ENCODE measurements at places on chromosomes 1 and 21. TPM values are rescaled to one million over a fixed set of nuclear protein-coding genes. Genes with fewer than 3 reads are reported as not detected.
A peak's percentile ranks its signal among the peaks of the same experiment; 100 is the strongest.

The ANKRD35 gene
- 1.2 TPM for total RNA-seq

The SPRR3 gene
- not detected for total RNA-seq

The FDPS gene
- 112 TPM for total RNA-seq

DNA sequence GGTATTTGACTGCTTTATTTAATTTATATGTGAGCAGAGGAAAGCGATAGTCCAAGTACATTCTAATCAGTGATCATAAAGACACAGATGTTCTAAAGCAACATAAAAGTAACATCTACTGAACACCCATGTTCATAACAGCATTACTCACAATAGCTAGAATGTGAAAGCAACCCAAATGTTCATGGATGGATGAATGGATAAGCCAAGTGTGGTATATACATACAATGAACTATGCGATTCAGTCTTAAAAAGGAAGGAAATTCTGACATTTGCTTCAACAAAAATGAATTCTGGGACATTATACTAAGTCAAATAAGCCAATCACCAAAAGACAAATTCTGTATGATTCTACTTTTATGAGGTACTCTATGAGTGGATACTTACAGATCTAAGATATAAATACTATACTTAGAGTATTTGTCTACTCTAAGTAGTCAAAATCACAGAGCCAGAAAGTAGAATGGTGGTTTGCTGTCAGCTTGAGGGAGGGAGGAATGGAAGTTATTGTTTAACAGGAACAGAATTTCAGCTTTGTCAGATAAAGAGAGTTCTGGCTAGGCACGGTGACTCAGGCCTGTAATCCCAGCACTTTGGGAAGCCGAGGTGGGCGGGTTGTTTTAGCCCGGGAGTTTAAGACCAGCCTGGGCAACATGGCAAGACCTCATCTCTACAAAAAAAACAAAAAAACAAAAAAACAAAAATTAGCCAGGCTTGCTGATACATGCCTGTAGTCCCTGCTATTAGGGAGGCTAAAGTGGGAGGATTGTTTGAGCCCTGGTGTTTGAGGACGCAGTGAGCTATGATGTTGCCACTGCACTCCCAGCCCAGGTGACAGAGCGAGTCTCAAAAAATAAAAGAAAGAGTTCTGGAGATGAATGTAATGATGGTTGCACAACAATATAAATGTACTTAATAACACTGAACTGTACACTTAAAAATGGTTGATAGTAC lies 79.7 kb upstream of the ARHGAP29 start:
- H3K36me3 ChIP-seq = no peaks in the 10 kb centered on the region
- peaks cover 15% of the 10 kb centered on the region for H3K4me1 ChIP-seq
- DNase-seq = no peak
- no peak overlapping the region for H3K4me3 ChIP-seq
- no peaks in the 10 kb centered on the region for H3K27me3 ChIP-seq

DNA sequence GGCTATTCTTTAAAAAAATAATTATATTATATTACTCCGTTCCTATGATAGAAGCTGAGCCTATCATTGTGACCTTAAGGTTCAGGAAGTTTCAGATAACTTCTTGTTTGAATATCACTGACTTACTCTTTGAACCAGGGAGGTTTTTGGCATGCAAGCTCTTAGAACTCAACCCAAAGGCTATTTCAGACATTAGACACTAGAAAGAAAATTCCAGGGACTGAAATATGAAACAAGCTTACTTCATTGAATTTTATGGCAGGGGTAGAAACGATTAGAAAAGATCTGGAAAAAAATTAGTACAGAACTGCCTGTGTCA lies 159.6 kb downstream of the DENND1B start:
- no peaks in the 10 kb centered on the region for H3K27me3 ChIP-seq
- H3K4me1 ChIP-seq = no peaks in the 10 kb centered on the region
- H3K36me3 ChIP-seq = peaks cover 2% of the 10 kb centered on the region
- H3K27ac ChIP-seq = no peak overlapping the region
- no peak for DNase-seq

GRCh38 chr1:169001353-169001752 lies 105.1 kb upstream of the ATP1B1 start:
- no peaks in the 10 kb centered on the region for H3K27me3 ChIP-seq
- no peaks in the 10 kb centered on the region for H3K36me3 ChIP-seq
- DNase-seq = no peak
- H3K27ac ChIP-seq = no peak overlapping the region
- no peak overlapping the region for H3K4me3 ChIP-seq

DNA sequence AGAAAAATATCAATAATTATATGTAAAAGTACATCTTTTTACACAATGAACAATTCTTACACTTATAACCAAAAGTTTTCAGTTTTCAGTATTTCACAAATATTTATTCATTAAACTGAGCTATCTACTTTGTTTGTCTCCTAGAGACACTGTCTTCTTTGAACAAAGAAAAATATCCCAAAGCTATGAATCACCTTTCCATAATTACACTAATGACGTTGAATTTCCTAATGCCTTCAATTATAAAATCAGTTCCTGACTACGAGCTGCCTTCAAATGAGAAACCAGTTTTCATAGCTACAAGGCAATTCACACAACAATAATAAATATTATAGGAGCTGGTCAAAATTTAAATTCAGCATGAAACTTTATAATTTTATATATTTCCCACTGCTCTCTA lies 201.8 kb upstream of the BRINP3 start:
- H3K27ac ChIP-seq = no peak overlapping the region
- H3K27me3 ChIP-seq = no peaks in the 10 kb centered on the region
- DNase-seq = no peak
- no peaks in the 10 kb centered on the region for H3K36me3 ChIP-seq

- no peak overlapping the region for H3K27ac ChIP-seq
- H3K27me3 ChIP-seq = no peaks in the 10 kb centered on the region
- H3K4me3 ChIP-seq = no peak overlapping the region
- DNase-seq = peak; percentile 88
These were observed 12.7 kb downstream of the TMCO4 start for GRCh38 chr1:19786988-19787423.

- peaks cover 43% of the 10 kb centered on the region for H3K4me1 ChIP-seq
- H3K4me3 ChIP-seq = no peak overlapping the region
- no peaks in the 10 kb centered on the region for H3K36me3 ChIP-seq
- no peak overlapping the region for H3K27ac ChIP-seq
These were observed 123.3 kb downstream of the NOS1AP start for GRCh38 chr1:162192763-162193162.

- H3K27me3 ChIP-seq = no peaks in the 10 kb centered on the region
- H3K4me3 ChIP-seq = no peak overlapping the region
- no peaks in the 10 kb centered on the region for H3K4me1 ChIP-seq
These were observed 4.1 kb downstream of the SAMSN1 start for GRCh38 chr21:14541841-14542490.

GRCh38 chr1:185732951-185733350 lies 1.2 kb upstream of the HMCN1 start:
- no peaks in the 10 kb centered on the region for H3K27me3 ChIP-seq
- no peak overlapping the region for H3K27ac ChIP-seq
- H3K4me1 ChIP-seq = no peaks in the 10 kb centered on the region
- H3K4me3 ChIP-seq = no peak overlapping the region
- DNase-seq = no peak

DNA sequence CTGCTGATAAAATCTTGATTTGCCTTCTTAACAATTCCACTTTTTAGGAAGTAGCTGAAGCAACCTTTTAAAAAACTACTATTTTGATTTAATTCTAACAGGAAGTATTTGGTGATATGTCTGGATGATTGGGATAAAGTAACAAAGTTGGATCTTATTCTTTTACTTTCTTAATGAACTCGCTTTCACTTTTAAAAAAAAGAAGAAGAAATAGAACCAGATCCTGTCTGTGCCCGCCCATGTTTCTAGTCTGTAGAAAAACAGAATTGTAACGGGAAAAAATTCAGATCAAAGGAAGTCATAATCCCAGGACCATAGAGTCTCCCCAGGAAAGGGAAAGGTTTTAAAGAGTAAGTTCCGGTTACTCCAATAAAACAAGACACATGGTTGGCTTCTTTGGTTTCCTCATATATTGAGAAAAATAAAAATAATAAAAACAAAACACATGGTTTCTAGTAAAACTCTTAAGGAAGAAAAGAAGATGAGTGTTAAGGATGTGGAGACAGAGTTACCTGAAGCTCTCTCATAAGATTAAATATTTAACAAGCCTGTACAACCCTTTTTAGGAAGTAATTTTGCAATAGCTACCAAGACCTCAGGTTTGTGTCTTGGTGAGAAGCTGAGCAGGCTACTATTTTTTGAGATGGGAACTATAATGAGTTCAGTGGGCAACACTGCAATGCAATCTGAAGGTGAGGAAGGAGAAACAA lies 4.9 kb downstream of the CD48 start:
- H3K27me3 ChIP-seq = no peaks in the 10 kb centered on the region
- no peak overlapping the region for H3K4me3 ChIP-seq
- no peak overlapping the region for H3K27ac ChIP-seq
- H3K4me1 ChIP-seq = no peaks in the 10 kb centered on the region
- DNase-seq = no peak

DNA sequence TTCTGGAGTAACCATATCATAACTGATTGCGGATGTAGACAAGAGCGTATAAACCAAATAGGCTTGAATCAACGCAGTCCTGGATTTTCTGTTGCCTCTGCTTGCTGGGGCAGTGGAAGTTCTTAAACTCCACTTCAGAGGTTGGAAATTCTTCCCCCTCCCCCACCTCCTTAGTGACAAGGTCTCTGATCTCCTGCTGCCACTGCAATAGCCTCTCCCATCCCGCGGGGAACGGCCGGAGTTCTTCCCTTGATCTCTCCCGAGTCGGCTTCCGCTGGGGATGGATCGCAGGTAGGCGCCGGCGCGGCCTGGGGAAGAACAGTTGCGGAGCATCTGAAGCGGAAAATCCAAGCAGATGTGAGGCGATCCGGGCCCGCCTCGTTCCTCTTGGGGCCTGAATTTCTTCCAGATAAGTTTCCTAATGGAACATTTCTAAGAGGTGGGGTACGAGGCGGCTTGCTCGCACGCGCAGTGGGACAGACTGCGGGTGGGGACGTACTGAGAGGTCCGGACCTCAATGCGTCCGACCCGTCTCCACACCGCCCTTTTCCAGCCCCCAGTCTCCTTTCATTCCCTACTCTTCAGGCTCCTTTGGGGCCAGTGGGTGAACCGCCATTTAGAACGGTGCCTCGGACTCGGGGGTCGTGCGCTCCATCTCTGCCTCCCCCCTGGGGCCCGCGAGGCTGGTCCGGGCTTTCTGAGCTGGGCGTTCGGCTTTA lies 3.1 kb upstream of the SIM2 start:
- peaks cover 70% of the 10 kb centered on the region for H3K27me3 ChIP-seq
- peak overlapping the region; percentile 41 for H3K4me3 ChIP-seq
- H3K4me1 ChIP-seq = no peaks in the 10 kb centered on the region
- no peaks in the 10 kb centered on the region for H3K36me3 ChIP-seq
- DNase-seq = peak; percentile 72
- peak overlapping the region; percentile 28 for H3K27ac ChIP-seq
